ENCODE measurements at places on chromosomes 12 and 14.
A peak's percentile ranks its signal among the peaks of the same experiment; 100 is the strongest.

GRCh38 chr14:50667684-50667995, 466 bp downstream of the SAV1 start:
- DNase-seq: no peak

DNA sequence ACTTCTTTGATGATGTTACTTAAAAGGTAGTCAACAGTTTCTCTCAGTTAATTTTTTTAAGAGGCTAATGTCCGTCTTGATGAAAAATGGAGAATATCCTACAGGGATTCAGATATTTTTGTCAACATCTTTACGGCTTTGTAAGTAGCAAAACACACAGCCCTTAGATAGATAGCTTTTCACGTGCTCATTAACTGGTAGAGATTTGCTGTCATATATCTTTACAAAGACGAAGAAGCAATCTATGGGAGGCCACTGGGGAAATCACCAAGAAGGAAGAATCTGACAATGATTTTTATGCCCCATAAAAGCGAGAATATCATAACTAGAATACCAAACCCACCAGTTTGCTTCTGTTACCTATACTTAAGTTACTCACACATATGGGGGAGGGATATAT, 121.2 kb downstream of the SLC2A13 start:
- DNase-seq: no peak

GRCh38 chr14:60101786-60102185, 10.1 kb downstream of the PCNX4 start:
- DNase-seq: no peak

DNA sequence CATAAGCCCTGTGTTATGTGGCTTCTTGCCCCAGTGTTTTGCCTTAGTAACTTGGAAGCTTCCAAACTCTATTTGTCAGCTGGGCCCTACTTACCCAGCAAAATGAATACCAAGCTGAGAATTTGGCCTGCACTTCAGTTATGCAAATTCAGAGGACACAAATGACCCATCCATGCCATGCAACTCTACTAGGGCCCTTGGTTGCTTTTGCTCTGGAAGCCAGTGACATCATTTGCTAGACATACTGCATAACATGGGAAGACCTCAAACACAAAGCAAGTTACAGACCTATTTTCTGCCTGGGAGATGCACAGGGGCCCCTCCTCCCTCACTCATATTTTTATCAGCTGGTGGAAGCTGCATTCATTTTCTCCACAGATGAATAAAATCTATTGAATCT, 90.2 kb upstream of the PPM1H start:
- DNase-seq: no peak

- no peak for DNase-seq
These were observed 13.6 kb upstream of the MLXIP start for GRCh38 chr12:122064780-122065588.

DNA sequence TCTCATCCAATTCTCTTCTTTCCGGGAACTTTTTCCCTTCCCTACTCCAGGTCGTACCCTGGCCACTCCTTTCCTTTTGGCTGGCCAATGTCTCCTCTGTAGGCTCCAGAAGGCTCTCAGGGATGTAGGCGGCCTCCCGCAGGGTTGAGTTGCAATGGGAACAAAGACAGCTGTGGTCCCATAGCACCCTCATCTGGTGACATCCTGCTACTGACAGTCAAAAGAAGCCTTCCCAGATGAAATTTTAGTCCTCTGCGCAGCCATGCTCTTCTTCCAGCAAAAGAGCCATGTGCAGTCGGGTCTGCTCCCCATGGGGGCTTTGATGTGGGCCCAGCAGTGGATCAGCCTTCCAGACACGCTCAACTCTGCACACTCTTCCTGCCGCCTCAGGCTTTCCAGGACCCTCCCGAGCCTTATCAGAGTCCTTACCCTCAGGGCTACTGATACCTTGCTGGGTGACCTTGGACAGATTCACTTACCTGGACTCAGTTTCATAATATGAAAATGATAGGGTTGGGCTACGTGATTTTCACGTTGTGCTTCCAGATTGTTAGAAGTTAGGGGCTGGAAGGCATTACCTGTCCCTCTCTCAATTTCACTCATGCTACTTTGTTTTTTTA, 5.5 kb upstream of the CELA1 start:
- no peak for DNase-seq

DNA sequence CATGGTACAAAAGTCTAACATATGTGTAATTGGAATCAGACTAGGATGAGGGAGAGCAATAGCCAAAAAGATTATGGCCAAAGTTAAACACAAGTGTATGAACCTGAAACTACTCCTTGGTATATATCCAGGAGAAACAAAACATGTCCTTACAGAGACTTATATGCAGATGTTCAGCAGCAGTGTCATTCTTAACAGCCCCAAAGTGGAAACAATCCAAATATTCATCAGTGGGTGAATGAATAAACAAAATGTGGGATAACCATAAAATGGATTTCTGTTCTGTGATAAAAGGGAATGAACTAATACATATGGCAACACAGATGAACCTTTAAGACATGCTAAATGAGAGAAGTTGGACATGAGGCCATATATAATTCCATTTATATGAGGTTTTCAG, 30.2 kb downstream of the PWP1 start:
- no peak for DNase-seq

DNA sequence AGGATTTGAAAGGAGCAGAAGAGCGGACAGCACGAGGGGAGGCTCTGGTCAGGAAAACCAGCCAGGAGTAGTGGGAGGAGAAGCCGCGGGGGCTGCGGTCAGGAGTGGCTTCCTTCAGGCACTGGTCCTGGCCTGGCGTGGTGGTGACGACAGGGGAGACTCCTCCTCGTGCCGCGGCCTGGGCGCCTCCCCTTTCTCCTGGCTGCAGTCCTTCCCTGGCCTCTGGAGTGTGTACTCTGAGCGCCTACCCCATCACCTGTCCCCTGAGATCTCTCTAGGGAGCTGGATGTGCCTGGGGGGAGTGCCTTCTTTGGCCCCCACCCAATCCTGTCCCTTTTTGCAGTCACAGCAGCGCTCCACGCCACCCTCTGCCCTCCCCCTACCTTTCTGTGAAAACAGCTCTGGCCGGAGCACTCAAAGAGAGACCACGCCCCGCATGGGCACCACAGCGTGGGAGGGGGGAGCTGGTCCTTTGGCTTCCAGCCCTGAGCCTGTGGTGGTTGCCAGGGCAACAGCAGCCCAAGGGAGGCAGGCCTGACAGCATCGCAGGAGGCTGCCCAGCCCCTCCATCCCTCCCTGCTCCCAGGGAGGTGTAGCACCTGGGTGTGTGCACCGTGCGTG, 125.9 kb downstream of the CALM1 start:
- DNase-seq: no peak

GRCh38 chr12:47797441-47797840, 22.3 kb downstream of the HDAC7 start:
- DNase-seq: no peak

GRCh38 chr14:100733152-100733850, 6.6 kb downstream of the DLK1 start:
- DNase-seq: no peak

GRCh38 chr12:100984796-100985195, 190.2 kb downstream of the ANO4 start:
- no peak for DNase-seq

DNA sequence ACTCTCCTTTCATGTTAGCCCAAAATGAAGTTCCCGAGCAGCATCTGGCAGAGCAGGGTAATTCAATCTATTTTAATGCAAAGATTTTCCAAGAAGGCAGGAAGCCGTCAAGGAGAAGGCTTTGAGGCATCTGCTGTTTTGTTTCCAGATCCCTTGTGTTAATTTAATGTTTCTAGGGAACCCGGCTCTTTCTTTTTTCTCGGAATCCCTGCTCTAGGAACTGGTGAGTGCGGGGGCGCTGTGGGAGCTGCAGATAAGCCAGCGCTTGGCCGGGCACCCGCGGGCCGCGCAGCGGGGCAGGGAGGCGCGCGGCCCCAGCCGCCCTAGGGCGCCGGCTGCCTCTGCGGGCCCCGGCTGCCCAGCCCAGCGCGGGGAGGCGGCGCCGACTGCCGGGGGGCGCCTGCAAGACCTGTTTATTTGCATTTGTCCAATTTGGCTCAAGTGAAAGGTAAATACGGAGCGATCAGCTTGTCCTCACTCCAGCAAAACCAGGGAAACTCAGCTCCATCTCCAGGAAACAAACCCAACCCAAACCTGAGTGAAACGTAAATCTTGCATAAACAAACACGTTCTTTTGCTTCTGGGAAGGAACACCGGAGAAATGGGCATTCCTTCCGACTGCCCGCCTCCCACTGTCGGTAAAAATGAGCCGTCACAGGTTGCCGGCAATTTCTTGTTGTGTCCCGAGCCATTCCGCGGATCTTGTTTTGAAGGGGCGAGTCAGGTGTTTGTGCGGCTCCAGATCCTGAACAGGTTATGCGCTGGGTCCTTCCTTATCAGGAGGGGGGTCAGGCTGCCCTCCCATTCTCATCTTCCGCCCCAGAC, 65.1 kb downstream of the CRADD start:
- DNase-seq: peak; percentile 14

GRCh38 chr14:26088275-26088674, 509.6 kb downstream of the NOVA1 start:
- DNase-seq: no peak

GRCh38 chr14:68784226-68784910, 8.5 kb downstream of the ZFP36L1 start:
- DNase-seq: no peak

DNA sequence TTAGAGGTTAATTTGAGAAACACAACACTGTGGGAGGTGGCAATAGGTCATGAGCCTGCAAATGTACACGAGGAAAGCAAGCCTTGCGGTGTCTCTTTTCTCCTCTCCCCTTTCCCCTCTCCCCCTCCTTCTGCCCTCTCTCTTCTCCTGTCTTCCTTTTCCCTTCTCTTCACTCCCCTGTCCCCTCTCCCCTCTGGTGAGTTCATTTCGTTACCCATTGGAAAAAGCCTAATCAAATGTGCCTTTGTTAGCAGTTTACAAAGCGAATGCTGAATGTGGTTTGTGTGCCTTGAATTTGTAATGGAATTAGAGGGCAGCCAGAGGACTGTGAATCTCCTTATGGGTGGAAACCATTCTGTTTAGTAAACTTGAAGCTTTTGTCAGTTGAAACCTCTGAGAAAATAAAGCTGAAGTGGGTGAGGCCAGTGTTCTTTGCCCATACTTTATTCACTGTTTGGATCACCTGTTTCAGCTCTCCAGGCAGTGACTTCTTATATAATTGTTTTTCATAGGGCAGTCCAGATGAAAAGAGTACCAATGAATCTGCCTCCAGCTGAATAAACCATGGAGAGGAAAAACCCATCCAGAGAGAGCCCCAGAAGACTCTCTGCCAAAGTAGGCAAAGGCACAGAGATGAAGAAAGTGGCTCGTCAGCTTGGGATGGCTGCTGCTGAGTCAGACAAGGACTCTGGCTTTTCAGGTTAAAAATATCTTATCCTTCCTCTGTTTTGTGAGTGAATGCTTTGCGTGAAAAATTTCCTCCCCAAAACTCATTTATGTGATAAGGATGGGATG, 7.3 kb downstream of the CIPC start:
- no peak for DNase-seq

GRCh38 chr12:107385509-107385908, 292.2 kb upstream of the CRY1 start:
- no peak for DNase-seq

DNA sequence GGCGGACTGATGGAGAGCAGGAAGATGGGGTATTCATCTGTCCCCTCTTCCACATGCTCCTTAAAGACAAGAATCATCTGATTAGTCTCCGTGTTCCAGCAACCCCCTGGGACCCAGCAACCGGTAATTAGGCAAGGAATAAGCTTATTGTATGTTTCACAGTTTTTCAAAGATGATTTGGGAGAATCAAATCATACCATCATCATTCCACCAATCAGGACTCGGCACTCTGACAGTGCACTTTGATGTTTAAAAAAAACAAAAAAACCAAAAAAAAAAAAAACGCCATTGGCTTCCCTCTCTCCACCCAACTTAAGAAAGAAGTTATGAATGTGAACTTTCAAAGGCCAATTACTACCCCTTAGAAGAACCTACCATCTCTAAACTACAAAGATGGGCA, 1.3 kb upstream of the DYNC1H1 start:
- DNase-seq: no peak

DNA sequence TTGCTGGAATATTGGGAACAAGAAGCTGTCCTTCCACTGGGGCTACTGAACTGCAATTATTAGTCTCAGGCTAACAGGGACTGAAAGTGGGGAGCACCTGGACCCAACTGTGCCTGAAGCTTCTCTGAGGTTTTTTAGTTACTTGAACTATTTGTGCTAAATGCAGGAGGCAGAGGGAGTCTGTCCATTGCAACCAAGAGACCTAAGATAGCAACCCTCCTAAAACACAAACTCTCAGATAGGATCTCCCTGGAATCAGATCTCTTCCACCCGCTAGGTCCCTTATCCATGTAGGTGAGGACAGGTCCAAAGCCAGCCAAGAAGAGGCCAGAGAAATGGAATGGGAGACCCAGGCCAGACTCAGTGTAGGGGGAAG, 58.1 kb downstream of the NCOR2 start:
- no peak for DNase-seq

DNA sequence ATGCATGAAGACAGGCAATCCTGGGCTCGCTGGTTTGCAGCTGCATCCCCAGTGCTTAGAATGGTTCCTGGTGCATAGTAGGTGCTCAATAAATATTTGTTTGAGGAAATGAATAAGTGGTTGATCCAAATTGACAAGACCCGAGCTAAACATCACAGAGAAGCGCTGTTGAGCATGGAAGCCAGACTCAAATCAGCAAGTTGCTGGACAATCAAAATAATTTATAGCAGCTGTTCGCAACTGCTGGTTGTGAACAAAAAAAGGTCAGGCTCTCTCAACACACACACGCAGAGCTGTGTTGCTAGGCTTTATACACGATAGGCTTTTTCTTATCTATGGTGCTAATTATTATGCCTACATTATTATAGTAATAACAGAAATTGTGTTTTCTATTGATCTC, 190.2 kb downstream of the TBX5 start:
- DNase-seq: no peak

DNA sequence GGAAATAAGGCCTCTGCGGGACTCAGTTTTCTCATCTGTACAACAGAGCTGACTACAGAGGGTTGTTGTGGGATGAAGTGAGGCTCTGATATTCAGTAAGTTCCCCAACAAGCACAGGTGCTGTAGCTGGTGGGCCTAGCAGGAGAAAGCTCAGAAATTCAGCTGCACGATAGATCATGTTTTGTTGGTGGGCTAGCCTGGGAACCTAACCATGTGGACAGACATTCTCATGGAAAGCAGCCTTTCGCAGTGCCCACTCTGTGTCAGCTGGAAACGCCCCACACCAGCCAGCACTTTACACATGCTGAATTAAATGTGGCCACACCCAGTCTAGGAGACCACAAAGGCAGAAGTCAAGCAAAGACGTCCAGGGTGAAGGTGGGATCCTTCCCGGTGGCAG, 16.1 kb downstream of the PITPNM2 start:
- DNase-seq: no peak

GRCh38 chr14:30906752-30907658, 32.6 kb downstream of the COCH start:
- DNase-seq: no peak

- no peak for DNase-seq
These were observed 8.0 kb upstream of the ASB8 start for GRCh38 chr12:48165089-48165981.

- no peak for DNase-seq
These were observed 953.6 kb downstream of the SLC6A15 start for GRCh38 chr12:83958997-83959396.
